ENCODE measurements at places on chromosomes 5 and 9.

- DNase-seq, result no peak
These were observed 268.2 kb upstream of the TAS2R1 start for GRCh38 chr5:9898319-9898718.

DNA sequence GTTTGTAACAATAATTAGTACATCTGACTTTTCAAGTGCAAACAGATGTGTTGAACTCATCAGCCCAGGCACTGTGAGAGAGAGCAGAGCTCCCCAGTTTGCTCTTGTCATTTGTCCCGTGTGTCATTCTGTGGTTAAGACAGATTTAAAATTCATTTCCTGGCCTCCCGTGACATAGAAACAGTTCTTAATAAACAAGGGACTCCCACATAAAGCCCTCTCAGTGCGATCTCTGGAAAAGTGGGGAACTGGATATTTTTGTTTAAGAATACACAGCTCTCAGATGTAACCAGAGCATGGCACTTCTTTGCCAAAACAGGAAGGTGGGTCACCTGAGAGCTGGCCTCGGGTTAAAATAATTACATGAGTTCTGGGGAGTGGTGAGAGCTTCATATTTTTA lies 58.6 kb downstream of the PRKACG start:
- no peak for DNase-seq

DNA sequence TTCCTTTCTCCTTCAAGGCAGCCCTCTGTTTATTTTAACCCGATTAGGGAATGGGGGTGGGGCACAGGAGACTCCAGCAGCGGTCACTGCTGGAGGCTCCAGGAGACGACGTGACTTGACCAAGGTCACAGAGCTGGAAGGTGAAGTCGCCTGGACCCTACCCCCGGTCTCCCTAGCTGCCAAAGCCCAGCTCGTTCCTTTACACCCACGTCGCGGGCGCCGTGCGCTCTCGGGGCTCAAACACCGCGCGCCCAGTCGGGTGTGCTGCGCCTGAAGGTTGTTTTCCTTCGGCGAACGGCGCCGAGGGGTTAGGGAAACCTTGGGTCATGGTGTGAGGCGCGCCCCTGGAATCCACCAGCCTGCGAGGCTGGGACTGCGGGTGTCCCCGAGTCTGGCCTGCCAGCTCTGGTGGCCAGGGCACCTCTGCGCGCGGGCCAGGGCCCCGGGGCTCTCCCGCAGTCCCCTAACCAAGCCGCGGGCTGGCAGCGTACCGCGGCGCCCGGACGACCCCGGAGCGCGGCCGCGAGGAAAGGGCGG lies 747 bp upstream of the UNC5A start:
- no peak for DNase-seq

- DNase-seq, result no peak
These were observed 12.2 kb upstream of the F2R start for GRCh38 chr5:76703707-76704106.

GRCh38 chr5:40224421-40224820 lies 455.3 kb upstream of the PTGER4 start:
- no peak for DNase-seq

DNA sequence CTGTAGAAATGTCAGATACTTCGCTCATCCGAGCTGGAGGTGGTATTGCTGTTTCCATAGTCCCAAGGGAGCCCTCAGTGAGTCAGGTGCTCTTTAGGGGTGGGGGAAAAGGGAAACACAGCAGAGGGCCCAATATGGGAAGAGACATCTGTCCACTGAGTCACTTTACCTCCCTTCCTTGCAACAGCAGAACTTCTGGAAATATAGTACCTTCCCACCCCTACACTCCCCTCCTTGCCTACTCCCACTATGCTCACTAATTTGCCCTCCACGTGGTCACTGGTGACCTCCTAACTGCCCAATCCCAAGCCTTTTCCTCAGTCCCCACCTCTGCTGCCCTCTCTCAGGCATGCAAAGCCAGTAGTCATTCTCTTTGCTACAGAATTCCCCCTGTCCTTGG lies 1.9 kb downstream of the HK3 start:
- no peak for DNase-seq

- peak; percentile 69 for DNase-seq
These were observed 50.1 kb upstream of the TTC39B start for GRCh38 chr9:15357050-15357653.

DNA sequence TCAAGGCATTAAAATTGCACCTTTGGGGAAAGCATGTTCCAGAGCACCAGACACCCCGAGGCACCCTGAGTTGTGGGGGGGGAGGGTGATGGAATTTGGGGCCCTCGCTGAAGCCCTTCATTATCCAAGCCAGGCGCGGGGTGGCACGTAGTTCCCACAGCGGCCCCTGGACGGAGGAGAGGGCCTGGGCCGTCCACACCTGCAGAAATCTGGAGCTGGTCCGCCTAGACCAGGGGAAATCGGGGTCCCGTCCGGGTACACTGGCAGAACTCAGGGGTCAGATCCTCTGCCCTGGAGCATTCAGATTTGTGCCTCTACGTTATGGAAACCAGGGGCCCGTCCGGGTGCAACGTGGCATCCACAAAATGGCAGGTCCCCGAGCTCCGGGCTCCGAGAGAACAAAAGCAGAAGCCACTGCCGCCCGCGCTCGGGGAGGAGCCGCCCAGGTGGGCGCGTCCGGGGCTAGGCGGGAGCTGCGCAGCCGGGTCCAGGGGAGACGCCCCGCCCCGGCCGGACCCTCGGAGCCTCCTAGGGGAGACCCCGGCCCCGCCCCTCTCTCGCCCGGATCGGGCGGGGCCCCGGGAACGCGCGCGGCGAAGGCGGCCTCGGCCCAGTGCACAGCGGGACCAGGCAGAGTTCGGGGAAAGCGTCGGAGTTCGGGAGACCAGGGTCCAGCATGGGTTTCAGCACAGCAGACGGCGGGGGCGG lies at the start of gene PLEKHG4B:
PLEKHG4B (plus strand) TSS at position 613 of the 708 bp plus-strand sequence; CDS start at position 677, 64 bp downstream.
- DNase-seq, result no peak

DNA sequence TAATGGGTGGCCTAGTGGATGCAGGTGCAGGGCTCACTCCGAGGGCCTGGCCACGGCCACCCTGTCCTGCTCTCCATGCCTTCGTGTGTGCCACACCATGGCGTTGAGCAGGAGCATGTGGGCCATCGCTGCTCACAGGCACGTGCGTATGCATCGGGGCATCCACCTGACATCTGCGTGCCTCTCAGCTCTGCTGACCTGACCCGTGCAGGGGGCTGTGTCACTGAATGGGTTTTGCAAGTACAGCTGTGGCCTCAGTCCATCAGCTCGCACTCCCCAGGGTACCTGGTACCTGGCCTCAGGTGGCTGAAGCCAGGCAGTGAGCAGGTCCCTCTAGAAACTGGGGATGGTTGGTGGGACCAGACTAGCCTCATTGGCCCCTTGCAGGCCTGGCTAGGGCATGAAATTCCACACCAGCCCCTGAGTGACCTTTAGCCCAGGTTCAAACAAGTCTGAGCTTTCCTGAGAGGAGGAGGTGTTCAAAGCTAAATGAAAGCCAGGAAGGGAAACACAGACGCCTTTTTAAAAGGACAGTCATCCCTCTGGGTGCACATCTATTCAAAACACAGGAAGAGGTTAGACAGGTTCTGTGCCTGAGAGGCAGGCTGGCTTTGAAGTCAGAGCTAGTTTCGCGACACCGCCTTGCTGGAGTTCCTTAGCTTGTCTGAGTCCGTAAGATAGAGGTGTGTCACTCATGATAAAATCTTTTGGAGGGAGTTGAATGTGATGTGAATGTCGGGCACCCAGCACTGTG lies 74.0 kb downstream of the MACROH2A1 start:
- DNase-seq, result peak; percentile 24

- DNase-seq, result no peak
These were observed 1.3 kb downstream of the SPTAN1 start for GRCh38 chr9:128553728-128554127.

DNA sequence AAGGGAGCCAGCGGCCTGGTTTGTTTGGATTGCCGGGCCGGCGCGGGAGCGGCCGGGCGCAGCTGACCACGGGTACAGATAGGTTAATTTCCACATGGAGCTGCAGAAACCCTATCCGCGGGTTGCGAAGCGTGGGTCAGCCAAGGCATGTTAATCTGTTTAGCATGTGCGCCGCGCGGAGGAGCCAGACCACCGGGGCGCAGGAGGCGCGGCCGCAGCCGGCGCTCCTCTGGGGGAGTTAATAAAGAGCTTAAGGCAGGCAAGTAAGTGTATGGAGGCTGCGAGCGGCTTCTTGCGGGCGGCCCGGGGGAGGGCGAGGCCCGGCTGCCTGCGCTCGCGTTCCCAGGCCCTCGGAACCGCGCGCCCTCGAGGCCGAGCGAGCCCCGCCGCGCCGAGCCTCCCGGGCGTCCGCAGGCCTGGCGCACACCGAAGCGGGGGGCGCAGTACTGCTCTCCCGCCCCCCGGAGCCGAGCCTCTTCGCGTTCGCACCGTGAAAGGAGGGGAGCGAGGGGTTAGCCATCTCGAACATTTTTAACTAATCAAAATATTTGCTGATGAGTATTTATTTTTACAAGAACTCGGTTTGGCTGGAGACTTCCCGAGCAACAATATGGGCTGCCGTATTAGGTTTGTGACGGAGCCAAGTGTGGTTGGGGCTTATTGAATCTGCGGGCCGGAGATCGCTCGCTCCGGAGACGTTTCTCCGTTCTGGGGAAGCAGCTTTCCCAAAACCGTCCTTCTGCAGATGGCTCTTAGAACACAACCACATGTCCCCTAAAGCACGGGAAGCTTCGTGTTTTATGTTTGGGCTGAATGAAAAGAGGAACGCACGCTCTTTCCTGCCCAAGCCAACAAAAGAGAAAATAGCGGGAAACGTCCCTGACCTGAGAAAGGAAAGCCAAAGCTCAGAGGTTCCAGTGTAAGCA lies 28.8 kb downstream of the FOXD1 start:
- DNase-seq, result no peak

DNA sequence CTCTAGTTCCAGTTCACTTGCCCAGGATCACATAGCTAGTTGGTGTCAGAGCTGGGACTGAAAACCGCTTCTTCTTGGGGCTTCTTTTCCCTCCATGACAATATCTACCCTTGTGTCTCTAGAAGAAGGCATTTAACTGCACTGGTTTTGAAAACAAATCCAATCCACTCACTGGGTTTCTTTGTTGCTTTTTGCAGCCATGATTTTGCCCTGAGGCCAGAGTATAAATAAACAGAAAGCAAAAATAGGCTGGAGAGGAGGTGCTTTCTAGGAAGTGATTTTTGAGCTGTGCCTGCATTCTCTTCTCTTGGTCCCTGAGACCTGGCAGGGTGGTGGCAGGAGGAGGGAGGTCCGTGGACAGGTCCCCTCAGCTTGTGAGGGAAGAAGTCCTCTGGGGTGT lies 6.9 kb upstream of the TRIO start:
- no peak for DNase-seq

- no peak for DNase-seq
These were observed 417.5 kb upstream of the ADAMTSL1 start for GRCh38 chr9:18056269-18056992.

DNA sequence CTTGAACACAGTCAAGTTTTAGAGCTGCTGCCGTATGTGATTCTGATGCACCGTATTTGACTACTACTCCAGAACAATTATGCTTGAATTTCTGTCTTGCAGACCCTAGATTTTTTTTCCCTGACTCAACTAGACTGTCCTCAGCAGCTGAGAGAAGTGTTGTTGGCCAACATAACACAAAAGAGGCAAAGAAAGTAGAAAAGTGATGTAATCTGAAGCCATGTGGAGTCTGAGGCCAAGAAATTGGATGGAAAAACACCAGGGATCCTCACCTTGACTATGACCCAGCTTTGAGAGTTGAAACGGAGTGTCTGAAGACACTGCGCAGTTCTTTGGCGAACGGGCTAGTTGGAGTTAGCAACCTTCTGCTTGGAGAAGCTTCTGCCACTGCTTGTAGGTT lies 36.3 kb upstream of the FGF1 start:
- no peak for DNase-seq

- DNase-seq, result no peak
These were observed 237.4 kb downstream of the NR2F1-AS1 start for GRCh38 chr5:93343570-93343969.

DNA sequence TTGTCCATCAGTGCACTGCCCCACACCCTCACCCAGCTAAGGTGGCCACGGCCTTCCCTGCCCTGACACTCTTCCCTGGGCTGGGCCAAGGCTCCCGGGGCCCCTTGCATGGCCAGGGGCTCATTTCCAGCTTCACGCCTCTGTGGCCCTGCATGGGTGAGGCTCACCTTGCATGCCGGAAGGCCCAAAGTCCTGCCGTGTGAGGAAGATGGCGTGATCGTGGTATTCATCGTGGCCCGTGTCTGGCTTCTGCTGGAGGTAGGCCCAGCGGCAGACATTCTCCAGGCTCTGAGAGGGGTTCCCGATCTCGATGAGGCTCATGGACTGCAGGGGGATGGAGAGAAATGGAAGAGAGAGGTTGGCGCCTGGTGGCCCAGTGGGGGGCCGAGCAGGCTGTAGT lies 98.4 kb downstream of the ZNF354C start:
- no peak for DNase-seq

DNA sequence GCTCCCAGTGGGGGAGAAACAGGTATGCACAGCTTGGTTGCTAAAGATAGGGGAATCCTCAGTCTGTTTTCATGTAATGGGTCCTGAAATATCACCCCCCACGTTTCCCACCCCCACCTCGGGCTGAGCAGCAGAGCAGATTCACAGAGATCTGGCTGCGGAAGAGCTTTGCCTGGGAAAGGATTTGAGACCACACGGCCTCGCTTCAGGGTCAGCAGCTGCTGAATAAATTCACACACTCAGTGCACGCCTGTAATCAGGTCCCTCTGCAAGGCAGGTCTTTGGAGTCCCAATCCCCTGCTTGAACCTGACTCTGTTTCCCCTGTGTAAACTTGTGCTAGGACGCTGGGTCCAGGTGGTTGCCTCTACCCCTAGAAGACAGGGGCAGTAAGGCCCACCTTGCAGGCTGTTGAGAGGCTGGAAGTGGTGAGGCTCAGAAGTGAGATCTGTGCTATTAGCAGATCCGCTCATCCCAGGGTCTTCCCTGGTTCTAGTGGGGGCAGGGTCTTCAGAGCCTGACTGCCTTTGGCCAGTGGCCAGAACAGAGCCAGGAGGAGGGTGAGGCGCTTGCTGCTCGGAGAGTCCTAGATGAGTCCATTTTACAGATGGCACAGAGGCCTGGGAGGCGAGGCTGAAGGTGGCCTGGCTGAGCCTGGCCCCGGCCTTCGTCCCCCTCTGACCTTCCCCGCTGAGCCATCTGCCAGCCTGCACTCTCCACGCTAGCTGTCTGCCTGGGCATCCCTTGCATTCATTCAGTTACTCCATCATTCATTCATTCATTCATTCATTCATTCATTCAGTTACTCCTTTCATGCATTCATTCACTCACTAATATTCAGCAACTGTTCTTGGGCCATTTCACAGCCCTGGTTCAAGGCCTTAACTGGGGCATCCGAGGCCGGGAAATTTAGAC lies 16.7 kb upstream of the NEURL1B start:
- DNase-seq, result no peak

- no peak for DNase-seq
These were observed 136.6 kb upstream of the OTULINL start for GRCh38 chr5:14445013-14445412.

DNA sequence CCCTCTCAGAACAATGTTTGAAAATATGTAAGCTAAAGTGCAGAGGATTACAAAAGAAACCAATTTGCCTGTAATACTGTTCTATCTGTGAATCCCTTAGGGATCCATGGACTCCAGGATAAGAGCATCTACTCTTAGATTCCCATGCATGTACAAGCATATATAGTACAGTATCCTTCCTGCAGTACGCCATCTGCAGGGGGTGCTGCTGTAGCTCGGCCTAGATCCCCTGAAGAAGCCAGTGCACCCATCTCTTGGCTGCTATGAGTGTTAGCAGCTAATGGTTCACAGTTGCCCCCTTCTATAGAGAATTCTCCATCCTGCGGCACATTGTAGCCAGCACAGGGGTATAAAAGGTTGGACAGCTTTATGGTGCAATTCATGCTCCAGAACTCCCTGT lies 61.8 kb upstream of the SLC30A5 start:
- no peak for DNase-seq

GRCh38 chr5:38420691-38421390 lies 135.6 kb downstream of the LIFR start:
- no peak for DNase-seq
